T1000 (cell line): ENCODE measurements at places on chromosomes 1 and 21.

DNA sequence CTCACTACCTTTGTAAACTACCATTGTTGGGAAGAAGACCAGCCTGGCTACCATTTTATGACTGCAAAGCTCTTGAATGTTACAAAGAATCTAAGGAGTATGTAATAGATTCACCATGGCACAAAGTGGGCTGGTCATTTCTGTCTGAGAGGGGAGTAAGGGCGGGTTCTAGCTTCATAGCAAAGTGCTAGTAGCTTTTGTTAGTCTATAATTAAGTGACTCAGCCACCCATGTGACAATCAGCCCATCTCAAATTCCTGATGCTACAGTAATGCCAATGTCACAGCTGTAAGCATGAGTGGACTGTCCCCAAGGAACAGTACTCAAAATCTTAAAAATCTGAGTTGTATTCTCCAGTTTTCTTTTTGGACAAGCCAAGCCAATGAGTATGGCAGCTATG, 15.4 kb upstream of the OTUD3 start:
- DNase-seq = peak; percentile 54

DNA sequence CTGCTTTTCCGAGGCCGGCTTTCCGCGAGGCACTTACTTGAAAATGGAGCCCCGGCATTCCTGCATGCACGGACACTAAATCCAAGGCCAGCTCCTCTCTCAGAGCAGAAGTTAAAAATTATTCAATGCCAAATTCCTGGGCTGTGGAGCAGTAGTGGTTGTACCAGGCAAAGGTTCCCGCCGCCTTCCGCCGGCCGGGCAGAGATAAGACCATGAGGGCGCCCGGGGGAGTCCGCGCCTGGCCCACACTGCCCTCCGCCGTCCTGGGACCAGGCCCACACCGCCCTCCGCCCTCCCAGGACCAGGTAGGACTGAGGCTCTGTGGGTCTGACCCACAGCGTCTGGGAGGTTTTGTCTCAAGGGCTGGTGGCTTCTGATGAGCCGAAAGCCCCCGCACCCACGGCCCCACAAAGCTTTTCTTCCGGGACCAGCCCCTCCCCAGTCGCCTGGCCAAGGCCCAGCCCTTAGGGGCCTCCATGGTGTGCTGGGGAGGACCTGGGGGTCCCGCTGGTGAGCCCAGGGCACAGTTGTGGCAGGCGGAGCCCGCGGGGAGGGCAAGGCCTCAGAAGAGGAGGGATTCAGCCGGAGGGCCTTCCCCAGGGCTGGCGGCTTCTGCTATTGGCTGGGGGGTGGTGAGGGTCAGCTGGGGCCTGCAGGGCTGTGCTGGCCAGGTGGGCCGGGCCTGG, 12.7 kb upstream of the C1orf159 start:
- no peak for DNase-seq

GRCh38 chr21:34092262-34092921, 19.0 kb downstream of the MRPS6 start:
- DNase-seq = no peak

DNA sequence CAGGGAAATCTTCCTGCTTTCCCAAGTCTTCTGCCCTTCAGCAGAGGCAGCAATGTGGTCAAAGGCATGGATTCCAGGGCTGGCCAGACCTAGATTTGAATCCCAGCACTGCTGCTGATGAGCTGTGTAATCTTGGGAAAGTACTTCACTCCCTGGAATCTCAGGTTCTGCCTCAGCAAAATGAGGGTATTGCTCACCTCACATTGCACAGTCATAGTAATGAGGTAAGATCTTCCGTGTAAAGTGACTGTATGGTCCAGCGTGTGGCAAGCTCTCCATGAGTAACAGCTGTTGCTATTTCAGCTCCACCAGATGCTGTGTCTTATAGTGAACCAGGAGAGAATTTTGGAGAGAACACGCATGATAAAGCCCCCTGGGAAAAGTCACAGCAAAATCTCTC, 56.1 kb upstream of the F3 start:
- DNase-seq = peak; percentile 25

GRCh38 chr1:60622486-60622885, 459.9 kb upstream of the NFIA start:
- no peak for DNase-seq

- no peak for DNase-seq
Measured at GRCh38 chr1:178644308-178645120, 80.5 kb upstream of the RALGPS2 start.

GRCh38 chr1:160835751-160836150, 26.9 kb downstream of the CD244 start:
- no peak for DNase-seq

DNA sequence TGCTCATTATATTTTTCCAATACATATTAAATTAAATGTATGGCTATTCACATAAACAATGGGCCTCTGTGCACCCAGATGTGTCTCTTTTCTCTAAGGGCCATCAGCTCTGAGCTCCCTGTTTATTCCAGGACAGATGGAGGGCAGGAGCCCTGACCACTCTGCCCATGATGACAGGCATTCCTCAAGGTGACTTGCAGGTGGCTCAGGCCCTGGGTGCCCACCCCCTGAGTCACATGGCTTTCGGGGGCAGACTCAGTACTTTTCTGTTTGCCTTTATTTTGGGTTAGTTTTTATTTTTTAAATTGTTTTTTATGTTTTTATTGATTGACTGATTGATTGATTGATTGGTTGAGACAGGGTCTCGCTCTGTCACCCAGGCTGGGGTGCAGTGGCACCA, 6.4 kb upstream of the LRP8 start:
- no peak for DNase-seq
